GM18507 (cell line): ENCODE measurements at places on chromosomes 3 and 15.

- no peak for DNase-seq
Measured at GRCh38 chr3:113287803-113288648, 76.7 kb downstream of the BOC start.

DNA sequence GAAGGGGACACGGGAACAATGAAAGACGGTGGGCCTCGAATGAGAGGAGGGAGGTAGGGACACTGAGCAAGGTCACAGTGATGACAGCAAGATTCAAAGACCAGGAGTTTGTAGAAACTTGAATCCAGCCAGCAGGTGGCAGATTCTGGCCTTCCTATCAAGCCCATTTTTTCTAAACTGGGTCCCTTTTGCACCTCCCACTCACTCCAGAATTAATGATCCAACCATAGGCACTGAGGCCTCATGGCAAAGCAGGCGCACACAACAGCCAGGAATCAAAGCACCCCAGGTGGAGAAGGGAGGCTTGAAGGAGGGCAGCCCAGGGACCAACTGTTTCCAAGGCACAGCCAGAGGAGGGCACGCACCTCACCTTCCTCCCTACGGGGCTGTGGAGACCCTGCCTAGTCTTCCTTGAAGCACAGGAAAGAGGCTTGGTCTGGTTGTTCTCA, 90.2 kb downstream of the ANP32A start:
- DNase-seq, result no peak

DNA sequence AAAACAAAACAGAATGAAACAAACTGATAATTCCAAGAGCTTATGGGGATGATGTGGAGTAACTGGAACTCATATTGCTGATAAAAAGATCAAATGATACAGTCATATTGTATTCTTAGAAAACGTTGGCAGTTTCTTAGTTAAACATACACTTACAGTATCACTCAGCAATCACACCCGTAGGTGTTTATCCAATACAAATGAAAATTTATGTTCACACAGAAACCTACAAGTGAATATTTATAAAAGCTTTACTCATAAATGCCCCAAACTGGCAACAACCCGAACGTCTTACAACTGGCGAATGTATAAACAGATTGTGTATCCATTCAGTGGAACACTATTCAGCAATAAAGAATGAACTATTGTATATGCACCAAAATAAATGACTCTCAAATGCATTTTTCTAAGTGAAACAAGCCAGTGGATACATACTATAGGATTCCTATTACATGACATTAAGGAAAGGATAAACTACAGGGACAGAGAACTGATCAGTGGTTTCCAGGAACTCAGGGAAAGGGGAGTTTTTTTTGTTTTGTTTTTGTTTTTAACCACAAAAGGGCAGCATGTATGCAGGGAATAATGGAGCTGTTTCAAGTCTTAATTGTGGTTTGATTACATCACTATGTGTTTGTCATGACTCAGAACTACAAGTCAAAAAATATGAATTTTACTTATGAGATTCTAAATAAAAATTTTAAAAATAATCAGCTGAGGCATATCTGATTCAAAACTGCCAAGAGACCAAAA, 71.8 kb upstream of the NDUFB4 start:
- DNase-seq, result no peak

DNA sequence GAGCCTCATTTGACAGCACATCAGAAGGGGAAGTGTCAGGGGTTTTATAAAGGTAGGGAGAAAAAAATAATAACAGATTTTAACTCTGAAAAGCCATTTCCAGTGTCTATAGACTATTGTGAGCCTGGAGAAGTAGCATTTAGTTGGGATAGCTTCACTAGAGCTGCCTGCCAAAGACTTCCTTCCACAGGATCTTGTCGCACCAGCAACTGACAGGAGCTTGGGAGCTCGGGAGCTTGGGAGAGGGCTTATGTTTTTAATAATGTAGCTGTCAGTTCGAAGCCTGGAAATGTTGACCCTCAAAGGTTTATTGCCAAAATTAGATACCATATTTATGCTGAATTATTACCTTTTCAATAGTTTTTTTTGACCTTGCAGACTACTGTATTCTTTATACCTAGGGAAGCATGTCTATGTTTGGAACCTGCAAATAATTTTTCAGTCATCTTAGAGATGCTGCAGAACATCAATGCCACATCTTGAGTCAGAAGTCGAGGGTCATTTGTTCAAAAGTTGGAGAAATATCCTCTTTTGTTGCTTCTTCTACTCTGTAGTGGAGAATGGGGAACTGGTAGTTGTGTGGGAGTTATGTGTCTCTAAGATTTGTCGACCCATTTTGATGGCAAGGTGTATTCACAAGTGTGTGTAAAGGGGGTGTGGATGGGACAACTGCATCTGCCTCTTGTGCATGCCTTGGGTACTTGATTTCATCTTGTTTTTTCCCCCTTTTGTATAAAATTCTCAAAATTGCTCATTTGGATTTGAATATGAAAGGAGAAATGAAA, 41.7 kb downstream of the ARPP21 start:
- no peak for DNase-seq

- no peak for DNase-seq
Measured at GRCh38 chr3:111326144-111326995, 215.6 kb upstream of the CD96 start.

- DNase-seq, result no peak
Measured at GRCh38 chr3:4664412-4664811, 171.3 kb downstream of the ITPR1 start.

GRCh38 chr3:52015438-52016228, 19.9 kb upstream of the RPL29 start:
- DNase-seq, result no peak

DNA sequence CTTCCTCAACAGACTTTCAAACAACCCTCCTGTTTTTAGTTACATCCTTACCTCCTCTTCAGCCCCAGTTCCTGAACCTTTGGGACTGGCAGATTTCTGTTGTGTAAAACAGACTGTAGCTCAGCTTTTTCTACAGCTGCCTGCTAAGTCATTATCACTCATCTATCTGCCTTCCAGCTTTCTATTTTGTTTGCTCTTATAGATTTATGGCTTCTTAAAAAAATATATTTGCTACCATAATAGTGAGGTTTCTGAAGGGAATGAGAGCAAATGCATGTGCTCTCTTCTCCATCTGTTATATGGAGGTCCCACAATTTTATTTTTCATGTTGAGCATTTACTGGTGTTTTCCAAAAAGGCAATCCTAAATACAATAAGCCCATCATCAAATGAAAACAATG, 18.2 kb upstream of the GJD2 start:
- no peak for DNase-seq

DNA sequence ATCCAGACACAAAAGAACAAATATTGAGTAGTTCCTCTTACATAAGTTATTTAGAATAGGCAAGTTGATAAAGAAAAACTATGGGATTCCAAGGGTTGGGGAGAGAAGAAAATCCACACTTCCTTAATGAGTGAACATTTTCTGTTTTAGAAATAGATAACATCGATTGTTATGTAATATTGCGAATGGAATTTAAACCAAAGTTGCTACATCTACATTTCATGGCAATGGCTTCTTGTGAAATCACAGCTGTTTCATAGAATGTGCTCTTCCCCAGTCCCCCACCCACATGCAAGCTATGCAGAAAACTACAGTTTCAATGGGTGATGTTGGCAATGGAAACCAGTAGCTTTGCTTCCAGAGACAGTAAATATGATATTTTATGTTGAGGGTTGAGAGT, 1639.5 kb downstream of the SI start:
- DNase-seq, result no peak

GRCh38 chr15:68734352-68734751, 86.3 kb downstream of the ANP32A start:
- no peak for DNase-seq

DNA sequence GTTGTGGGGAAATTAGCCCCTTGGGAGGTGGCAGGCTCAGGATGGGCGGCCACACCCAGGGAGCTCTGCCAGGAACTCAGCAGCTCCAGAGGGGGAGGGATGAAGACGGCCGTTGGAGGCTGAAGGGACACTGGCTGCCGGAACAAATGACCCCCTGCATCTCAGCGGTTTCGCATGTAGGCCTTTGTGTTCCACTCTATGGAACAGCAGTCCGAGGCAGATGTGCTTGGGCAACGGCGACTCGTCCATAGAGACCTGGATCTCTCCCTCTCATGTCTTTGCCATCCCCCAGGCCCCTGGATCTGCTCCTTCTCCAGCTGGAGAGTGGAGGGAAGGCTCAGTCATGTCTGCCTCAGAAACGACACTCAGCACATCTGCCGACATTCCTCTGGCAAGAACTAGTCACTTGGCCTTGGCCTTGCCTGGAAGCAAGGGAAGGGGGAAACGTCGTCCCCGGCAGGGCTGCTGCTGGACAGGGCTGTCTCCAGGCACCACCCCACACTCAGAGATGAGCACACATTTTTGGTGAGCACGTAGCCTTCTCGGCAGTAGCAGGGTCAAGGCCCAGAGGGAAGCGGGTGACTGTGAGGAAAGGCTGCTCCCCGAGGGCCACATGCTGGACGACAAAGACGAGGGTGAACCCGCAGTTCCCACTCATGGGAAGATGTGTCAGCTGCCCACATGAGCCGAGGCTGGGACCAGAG, 83.8 kb downstream of the ASB7 start:
- no peak for DNase-seq

DNA sequence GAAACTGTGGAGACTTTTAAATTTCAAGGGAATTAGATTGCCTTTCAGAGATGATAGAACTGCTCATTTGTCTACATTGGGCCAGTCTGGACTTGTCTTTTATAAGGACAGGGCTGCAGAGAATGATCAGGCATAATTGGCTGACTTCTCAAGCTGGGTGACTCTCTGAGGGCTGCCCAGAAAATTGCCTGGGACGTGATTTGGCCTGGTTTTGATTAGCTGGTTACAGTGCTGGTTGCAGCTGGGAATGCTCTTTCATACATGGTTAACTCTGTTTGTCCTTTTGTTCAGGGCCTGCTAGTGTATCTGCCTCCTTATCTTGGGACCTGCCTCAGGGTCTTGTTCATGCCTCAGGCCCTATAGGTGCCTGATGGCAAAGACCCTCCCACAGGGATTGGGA, 245.6 kb downstream of the CLSTN2 start:
- DNase-seq, result no peak
